ENCODE measurements at places on chromosomes 1 and 21.

GRCh38 chr1:3494321-3495308 lies 40.1 kb downstream of the ARHGEF16 start:
- no peak for DNase-seq

- DNase-seq, result no peak
Observed at GRCh38 chr1:201112173-201112731, at the start of gene CACNA1S. TSS of gene CACNA1S (minus strand) at chr1:201112426. CDS start at chr1:201112339, 87 bp downstream.

- no peak for DNase-seq
Observed at GRCh38 chr1:6408023-6408422, 11.7 kb downstream of the HES2 start.

DNA sequence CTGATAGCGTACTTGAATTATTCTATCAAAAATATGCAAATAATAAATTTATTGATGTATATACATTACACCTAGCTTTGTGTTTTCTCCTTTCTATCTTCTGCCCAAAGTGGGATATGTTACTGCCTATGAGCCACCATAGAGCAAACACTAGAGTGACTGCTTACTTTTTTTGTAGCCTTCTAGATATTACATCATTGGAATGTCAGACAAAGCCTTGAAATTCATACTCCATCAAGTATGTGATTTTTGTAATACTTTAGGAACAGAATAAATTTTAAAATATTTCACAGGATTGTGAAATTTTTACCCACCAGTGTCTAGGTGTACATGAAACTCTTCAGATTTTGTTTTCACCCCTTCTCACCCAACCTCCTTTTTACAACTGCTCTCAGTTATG lies 787.6 kb downstream of the USP25 start:
- DNase-seq, result no peak

GRCh38 chr1:215636258-215636965 lies 69.3 kb downstream of the KCTD3 start:
- DNase-seq, result no peak

GRCh38 chr1:235712812-235713211 lies 63.2 kb upstream of the GNG4 start:
- DNase-seq, result no peak

DNA sequence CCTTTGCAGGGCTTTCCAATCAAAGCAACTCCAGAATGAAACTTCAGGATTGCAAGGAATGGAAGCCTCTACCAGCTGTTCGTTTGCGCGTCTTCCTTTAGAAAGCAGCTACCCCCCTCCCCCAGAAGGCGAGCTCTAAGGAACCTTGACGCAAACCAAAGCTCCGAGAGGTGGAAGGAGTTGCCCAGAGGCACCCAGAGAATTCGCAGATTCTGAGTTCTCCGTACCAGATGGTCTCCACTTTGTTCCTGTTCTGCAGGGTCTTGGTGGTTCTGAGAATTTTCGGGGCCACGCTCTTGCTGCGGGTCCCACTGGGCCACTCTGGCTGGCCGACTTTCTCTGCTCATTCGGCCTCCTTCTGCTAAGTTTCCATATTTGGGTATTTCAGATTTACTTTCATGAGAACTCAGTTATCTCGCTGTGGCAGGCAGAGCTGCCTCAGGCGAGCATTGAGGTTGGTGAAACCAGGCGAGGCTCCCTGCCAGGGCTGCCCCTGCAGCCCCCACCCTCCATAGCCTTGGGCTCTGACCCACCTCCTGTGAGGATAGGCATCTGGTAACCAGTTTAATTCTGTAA lies 801 bp downstream of the TRAF5 start:
- peak; percentile 46 for DNase-seq

- no peak for DNase-seq
Observed at GRCh38 chr1:155198547-155198906, 9.2 kb downstream of the THBS3 start.

- no peak for DNase-seq
Observed at GRCh38 chr21:15333136-15333710, 268.4 kb upstream of the NRIP1 start.

DNA sequence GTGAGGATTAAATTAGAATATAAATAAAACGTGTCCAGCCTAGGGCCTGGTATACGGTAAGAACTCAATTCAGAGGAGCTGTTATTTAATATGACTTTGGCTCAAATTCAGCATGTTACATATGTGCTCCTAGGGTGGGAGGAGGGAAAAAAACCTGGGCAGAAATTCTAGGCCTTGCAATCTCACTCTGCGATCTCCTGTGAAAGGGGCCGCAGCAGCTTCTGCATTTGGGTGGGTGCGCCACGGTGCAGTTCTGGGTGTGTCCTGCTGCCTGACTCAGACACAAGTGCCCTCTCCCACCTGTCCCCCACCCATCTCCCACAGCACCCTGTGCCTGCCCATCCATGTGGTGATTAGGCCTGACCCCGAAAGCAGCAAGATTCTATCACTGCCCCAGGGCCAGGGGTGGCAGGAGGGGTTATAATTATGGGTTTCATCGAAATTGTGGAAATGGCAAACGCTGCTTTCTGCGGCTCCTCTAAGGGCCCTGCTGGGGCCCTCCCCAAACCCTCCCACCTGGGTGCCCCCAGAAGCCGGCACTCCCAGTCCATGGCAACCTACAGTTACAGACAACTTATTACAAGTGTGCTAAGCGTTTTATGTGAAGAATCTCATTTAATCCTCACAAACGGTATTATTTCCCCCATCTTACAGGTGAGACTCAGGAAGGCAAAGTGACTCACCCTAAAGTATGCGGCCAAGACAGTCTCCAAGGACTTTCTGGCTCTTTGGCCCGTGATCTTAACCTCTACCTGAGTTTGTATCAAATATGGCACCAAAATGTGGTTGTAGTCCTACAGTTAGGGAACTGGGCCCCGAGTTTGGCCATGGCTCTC lies 25.5 kb upstream of the GRHL3 start:
- DNase-seq, result no peak

DNA sequence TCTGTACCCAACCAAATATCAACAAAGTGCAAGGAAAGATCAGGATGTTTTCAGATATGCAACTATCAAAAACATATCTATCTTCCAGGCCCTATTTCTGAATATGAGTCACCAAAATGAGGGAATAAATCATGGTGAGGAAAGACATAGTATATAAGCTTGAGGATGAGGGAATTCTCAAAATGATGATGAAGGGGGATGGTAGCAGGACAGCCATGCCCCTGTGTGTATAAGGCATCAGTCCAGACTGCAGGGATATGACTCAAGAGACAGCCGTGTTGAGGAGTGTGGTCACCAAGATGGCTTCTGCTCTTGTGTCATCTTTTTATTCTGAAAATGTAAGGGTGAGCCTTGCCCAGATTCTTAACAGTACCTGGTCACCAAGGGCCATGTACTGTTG lies 4.4 kb upstream of the WDR64 start:
- no peak for DNase-seq

GRCh38 chr21:34707876-34708325 lies 39.1 kb downstream of the CLIC6 start:
- peak; percentile 85 for DNase-seq

- peak; percentile 13 for DNase-seq
Observed at GRCh38 chr1:220878191-220879075, 810 bp upstream of the HLX start.

- peak; percentile 76 for DNase-seq
Observed at GRCh38 chr1:206560007-206560716, 52.1 kb downstream of the EIF2D start.

- peak; percentile 73 for DNase-seq
Observed at GRCh38 chr1:235366286-235366685, 941 bp upstream of the TBCE start.

DNA sequence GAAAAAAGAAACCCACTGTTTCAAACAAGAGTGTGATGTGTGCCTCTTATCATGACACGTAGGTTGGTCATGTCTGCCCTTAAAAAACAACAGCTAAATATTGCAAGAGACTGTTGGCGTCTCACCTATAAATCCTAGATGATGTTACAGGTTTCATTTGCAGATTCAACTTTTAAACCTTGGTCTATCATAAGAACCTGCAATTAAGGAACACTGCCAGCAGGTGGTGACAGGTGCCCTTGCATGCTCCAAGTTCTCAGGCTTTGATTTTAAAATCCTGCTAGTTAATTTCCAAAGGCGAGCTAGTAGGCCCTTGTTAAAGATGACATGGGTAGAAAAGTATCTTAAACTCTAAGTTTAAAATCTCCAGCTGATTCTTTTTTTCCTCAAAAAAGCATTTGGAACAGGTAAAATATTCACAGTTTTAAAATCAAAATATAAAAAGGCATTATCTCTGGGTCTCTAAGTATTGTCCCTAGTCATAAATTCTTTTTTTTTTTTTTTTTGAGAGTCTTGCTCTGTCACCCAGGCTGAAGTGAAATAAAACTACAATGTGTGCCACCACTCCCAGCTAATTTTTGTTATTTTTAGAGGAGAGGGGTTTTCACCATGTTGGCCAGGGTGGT lies 39.1 kb downstream of the CLSTN1 start:
- peak; percentile 76 for DNase-seq

- no peak for DNase-seq
Observed at GRCh38 chr1:172203135-172203823, 217.2 kb upstream of the C1orf105 start.

DNA sequence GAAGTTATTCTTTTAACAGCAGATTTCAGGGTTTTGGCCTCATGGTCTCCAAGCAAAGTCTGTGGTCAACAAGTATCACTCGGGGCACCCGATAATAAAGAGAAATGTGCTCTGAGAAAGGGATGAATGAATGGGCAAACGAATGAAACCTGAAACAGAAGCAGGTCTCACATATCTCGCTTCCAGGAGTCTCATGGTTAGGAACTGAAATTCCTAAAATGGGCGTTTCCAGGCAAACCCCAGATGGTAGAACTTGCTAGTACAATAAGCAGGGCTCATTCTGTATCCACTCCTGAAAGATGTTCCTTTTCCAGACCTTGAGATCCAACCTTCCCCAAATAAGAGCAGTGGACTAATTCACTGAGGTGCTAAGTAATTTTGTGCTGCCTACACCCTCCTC lies 87.2 kb downstream of the LAMC2 start:
- DNase-seq, result no peak

GRCh38 chr1:41889506-41890414 lies 29.0 kb downstream of the HIVEP3 start:
- DNase-seq, result no peak

- no peak for DNase-seq
Observed at GRCh38 chr1:66175581-66175980, 358.4 kb upstream of the SGIP1 start.

- no peak for DNase-seq
Observed at GRCh38 chr1:242827538-242827937, 303.0 kb upstream of the PLD5 start.

GRCh38 chr1:47678464-47678980 lies 240.7 kb downstream of the FOXD2 start:
- DNase-seq, result no peak

GRCh38 chr1:198741744-198742143 lies 102.9 kb downstream of the PTPRC start:
- peak; percentile 24 for DNase-seq

- peak; percentile 89 for DNase-seq
Observed at GRCh38 chr1:152458384-152459185, 44.5 kb upstream of the CRNN start.

GRCh38 chr1:234542211-234542850 lies 63.4 kb upstream of the TARBP1 start:
- peak; percentile 1 for DNase-seq

GRCh38 chr1:203612932-203613682 lies 13.5 kb upstream of the ATP2B4 start:
- peak; percentile 51 for DNase-seq

DNA sequence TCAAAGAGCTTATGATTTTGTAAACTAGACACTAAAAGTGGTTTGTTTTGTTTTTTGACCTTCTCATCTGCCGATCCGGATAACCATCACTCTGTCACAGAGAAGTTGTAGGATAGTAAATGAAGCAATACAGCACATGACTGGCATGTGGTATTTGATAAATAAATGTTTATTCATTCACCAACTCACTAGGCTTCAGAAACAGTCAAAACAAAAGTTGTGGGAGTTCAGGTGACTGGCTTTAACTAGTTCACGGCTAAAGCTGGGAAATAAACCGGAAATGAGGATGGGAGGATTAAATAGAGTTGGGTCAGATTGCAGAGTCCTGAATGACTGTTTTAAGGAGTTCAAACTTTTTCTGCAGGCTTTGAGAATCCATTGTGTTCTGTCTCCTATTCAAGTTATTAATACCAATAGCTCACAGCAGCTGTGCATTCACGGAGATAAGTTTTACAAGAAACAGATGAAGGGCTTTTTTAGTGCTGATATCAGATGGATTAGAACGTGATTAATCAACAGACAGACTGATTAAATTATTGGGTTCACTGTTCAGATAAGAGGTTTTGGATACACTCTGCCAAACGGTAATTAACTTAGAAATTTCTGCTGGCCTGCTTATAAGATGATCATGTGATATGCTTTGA lies 463.3 kb downstream of the DPYD start:
- no peak for DNase-seq

GRCh38 chr1:2501041-2501819 lies 25.1 kb downstream of the PLCH2 start:
- DNase-seq, result no peak

- no peak for DNase-seq
Observed at GRCh38 chr1:201089596-201089995, 22.6 kb downstream of the CACNA1S start.

GRCh38 chr1:3772715-3773571 lies at the start of gene SMIM1:
TSS of gene SMIM1 (plus strand) at chr1:3772749. CDS start at chr1:3775374, 2,625 bp downstream.
- no peak for DNase-seq

GRCh38 chr1:22751124-22751531 lies 40.5 kb downstream of the EPHB2 start:
- DNase-seq, result no peak

DNA sequence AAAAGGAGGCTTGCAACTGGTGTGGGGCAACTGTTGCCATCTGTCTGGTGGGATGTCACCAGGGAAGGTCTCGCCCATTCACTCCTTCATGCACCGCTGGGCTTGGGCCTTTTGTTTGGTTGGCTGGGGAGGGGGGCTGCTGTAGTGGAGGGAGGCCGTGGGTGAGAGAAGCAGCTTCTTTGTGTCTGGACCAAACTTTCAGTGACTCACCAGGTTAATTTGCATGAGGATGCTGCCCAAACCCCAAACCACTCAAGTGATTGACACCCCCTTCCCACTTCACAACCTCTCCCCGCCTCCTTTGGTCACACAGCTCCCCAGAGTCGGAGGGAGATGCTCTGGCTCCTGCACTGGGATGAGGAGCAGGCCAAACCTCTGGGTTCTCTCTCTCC lies 19.7 kb downstream of the BTG2 start:
- DNase-seq, result peak; percentile 82

- no peak for DNase-seq
Observed at GRCh38 chr1:169608226-169608625, 21.7 kb downstream of the SELP start.

DNA sequence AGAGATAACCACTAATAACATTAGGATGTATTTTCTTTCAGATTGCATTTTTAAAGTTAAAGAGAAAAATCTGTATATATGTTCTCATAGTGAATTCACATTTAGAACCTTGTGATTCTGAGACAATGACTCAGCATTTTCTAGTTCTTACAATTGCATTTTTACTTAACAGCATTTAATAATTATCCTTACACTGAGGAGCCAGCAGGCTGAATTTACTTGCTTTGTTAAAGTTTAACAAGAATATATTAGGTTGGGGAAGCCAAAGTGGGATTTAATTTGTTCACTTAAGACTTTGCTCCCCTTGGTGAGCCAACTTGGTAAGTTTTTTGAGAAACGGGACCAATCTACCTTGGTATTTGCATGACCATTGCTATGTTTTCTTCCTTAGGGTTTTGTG lies 4.5 kb downstream of the PATJ start:
- no peak for DNase-seq

Data from activated CD4-positive, alpha-beta memory T cell treated with anti-CD3 and anti-CD28 coated beads for 36 hours (primary cell).